Activated CD4-positive, alpha-beta T cell treated with anti-CD3 and anti-CD28 coated beads, Interleukin-2, Interleukin-4, amounts not matched to agents 100 ng/mL and 50 ng/mL, durations not matched to agents 16 hours and 8 hours (primary cell): ENCODE measurements at places on chromosomes 4 and X.

- no peak for DNase-seq
Measured at GRCh38 chrX:121301822-121302221, 254.4 kb downstream of the GLUD2 start.

- DNase-seq: no peak
Measured at GRCh38 chr4:14225688-14226207, 598.2 kb upstream of the BOD1L1 start.

GRCh38 chr4:2363951-2364653 is 54.3 kb downstream of the ZFYVE28 start:
- no peak for DNase-seq

- peak; percentile 3 for DNase-seq
Measured at GRCh38 chr4:128220286-128221235, 67.1 kb downstream of the PGRMC2 start.

GRCh38 chr4:3017504-3017903 is 54.1 kb downstream of the GRK4 start:
- no peak for DNase-seq

DNA sequence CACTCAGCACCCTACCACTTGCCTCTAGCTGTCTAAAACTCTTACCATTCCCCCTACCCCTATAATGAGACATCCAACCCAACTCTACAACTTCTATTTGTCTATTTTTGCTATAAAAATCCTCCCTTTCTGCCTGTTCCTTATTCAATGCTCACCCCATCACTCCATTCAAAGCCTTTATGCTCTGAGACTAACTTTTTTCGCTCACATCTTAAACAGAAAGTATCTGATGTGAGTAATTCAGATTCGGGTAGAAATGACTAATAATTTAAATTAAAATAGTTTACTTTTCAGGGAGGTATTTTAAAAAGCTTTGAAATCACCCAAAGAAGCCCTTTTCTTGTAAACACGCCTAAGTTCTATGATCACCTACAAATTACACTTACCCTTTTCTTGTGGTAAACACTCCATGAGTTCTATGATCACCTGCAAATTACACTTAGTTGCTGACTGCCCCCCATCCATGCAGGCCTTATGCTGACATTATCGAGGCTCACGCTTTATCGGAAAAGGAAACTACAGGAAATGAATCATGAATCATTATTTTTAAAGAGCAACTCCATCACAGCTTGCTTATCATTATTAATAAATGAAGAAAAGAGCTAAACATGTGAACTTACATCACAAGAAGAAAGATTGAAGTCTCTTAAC is 168.7 kb upstream of the PPP1R2C start:
- no peak for DNase-seq

- DNase-seq: peak; percentile 14
Measured at GRCh38 chrX:78923198-78924015, 21.8 kb upstream of the P2RY10 start.
